ENCODE measurements at places on chromosomes 5 and 9.

GRCh38 chr5:14724633-14725032 is 60.1 kb downstream of the OTULIN start:
- no peak for DNase-seq

DNA sequence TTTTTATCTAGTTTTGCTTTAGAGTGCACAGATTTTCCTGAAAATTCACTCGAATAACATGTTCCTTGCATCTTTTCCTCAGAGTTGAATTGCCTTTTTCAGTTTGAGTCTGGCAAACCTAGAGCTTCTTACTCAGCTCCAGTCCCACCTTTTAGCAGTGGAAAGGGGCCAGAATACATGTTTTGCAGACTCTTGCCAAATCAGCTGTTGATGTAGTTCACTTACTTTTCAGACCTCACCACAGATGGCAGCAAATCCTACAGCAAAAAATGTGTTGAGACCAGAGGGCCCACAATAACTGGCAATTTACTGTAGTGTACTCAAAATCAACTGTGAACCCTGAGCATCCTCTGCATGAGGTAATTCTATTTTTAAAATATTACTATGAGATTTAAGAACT is 545.2 kb upstream of the ACO1 start:
- DNase-seq: no peak

DNA sequence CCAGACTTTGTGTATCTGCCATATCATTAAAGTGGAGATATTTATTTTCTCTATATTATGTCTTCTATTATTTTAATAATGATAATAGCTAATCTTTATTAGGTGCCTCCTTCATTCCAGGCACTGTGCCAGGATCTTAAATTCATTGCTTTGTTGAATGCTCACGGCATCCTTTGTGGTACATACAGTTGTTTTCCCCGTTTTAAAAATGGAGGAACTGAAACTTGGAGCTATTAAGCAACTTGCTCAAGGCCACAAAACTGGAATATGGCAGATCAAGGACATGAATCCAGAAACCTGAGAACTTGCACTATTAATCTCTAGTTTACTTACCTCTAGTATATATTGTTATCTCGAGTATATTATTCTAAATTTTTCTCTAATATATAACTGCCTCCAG is 41.5 kb upstream of the PPP3R2 start:
- DNase-seq: no peak

DNA sequence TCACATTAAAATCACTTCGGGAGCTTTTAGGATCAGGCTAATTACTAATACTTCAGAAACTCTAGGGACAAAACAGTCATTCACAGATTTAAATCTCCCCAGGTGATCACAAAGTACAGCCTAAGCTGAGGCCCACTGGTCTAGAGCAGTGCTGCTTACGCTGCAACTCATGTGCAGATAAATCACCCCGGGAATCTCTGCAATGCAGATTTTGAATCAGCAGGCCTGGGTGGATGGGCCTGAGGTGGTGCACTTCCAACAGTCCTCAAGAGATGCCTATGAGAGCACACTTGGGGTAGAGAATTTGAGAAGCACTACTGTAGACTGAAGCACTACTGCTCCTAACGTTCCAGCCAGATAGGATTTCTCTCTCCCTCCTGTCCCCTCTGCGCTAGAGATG is 28.4 kb downstream of the CSF1R start:
- DNase-seq: no peak

DNA sequence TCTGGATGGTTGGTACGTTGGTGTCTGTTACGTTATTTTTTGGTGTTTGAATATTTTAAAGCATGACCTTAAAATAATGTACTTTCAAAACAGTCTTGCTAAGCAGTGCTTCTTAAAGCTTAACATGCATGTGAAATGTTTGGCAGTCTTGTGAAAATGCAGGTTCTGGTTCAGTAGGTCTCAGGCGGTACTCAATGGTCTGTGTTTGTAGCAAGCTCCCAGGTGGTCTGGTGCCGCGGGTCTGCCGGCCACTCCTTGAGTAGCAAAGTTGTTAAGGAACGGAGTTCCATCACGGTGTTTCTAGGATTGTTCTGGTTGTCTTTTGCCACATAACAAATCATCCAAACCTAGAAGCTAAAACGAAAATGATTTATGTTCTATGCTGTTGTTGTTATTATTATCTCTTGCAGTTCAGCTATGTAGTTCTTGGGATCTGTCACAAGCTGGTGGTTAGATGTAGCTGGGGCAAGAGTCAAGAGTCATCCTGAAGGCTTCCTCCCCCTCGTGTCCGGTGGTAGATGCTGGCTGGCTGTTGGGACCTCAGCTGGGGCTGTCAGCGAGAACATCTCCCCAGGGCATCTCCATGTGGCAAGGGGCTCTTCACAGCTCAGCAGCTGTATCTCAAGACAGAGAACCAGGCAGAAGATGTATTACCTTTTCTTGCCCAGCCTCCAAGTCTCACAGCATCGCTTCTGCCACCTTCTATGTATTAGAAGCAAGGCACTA is 186.8 kb downstream of the PALM2AKAP2 start:
- DNase-seq: no peak

DNA sequence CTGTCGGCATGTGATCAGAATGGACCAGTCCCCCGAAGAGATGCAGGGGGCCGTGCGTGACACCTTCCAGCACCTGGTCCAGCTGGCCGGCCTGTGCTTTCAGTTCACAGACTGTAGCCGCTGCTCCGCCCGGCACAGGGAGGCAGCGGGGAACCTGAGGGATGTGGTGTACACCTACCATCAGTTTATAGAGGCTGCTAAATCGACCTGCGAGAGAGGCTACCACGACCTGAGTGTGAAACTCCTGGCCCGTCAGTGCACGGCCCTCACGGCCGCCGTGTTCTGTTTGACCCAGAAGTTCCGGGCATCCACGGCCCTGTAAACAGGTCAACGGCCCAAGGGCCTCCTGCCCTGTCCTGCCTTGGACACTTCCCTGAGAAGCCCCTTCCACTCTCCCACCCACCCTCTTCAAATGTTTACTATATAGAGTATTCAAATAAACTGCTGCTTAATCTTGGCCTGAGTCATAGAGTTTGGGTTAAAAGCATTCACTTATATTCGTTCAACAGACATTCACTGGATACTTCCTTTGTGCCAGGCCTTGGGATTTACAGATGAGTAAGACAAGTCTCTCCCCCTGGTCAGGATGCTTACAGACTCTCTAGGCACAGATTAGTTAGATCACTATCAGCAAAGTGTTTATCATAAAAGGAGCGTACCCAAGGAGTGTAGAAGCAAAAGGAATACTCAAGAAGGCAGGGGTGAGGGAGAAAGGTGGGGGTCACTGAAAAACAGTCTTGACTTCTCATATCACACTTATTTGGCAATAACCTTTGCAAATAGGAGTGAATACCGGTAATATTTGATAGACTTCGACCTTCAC is 6.9 kb upstream of the TRMT10B start:
- no peak for DNase-seq

GRCh38 chr5:55066277-55066676 is 36.2 kb upstream of the GZMA start:
- DNase-seq: no peak

DNA sequence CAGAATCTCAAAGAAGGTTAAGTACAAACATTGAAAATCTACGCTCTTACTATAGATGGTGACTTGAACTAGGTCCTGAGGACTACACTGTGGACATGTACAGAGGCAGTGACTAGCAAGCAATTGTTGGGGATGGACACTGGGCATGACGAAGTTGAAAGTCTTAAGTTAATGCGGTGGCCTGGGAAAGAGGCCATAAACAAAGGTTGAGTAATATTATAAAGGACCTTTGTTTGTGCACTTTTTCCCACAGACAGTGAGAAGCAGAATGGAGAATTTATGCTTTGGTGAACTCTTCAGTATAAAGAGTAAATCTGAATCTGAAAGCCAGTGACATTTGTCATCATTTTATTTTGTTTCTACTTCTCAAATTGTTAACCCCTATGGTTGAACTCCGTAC is 15.3 kb downstream of the ALDH1A1 start:
- DNase-seq: no peak

GRCh38 chr5:69206528-69207190 is 17.3 kb downstream of the CENPH start:
- no peak for DNase-seq

GRCh38 chr5:415928-416635 is 26.9 kb upstream of the EXOC3 start:
- no peak for DNase-seq

DNA sequence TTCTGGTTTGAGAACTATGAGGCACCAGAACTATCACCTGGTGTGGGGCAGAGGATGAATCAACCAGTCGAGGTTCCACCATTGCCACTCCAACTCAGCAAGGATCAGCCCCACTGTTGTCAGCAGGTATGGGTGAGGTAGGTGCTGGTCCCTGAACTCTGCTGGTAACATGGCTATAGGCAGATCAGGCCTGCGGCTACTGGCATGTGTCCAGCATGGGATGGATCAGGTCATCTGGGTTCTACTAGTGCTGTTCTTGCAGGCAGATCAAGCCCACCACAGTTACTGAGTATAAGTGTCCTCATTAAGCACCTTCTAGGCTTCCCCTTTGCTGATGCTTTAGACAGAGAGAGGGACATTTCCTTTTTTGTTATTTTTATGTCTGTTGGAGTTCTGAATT is 71.7 kb downstream of the GABRA6 start:
- DNase-seq: no peak

DNA sequence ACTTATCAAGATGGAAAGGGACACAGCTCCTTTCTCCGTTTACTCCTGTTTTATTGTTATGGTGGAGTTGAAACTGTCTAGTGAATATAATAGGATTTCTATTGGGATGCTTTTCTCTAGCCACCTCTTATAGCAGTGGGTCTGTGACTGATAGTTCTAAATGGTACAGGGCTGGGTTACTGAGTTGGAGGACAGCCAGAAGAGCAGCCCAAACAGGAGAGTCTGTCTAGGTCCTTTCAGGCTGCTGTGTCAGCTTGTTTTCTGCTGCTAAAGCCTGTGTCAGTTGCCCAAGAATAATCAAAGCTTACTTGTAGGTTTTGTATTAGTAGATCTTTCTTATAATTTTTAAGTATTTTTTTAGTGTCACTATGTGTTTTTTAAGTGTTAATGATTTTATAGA is 356.0 kb upstream of the SEMA6A start:
- no peak for DNase-seq

DNA sequence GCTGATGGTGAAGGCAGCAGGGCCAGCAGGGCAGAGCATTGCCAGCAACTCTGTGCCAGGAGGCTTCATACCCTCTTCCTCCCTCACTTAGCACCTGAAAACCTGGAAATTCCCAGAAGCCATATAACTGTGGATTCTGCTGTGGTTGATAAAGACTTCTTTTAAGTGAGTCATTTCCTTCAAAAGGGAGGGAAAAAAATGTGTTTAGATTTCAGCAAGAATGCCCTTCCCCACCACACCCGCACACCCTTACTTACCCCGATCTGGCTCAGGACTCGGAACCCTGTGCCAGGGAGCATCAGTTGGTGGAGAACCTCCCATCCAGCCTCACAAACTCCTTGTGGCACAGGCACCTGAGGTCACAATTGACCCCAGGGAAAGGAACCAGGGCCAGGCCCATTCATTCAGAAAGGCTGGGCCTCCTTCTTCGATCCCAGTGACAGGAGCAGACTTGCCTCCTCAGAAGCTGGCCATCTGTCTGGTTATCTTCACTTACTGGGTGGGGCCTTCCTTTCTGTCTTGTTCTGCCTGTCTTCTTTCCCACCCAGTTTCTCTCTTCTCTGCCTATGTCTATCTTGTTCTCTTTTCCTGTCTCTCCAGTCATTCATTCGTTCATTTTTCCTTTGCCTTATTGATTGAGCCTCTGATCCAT is 62.6 kb downstream of the PLAC8L1 start:
- DNase-seq: no peak

DNA sequence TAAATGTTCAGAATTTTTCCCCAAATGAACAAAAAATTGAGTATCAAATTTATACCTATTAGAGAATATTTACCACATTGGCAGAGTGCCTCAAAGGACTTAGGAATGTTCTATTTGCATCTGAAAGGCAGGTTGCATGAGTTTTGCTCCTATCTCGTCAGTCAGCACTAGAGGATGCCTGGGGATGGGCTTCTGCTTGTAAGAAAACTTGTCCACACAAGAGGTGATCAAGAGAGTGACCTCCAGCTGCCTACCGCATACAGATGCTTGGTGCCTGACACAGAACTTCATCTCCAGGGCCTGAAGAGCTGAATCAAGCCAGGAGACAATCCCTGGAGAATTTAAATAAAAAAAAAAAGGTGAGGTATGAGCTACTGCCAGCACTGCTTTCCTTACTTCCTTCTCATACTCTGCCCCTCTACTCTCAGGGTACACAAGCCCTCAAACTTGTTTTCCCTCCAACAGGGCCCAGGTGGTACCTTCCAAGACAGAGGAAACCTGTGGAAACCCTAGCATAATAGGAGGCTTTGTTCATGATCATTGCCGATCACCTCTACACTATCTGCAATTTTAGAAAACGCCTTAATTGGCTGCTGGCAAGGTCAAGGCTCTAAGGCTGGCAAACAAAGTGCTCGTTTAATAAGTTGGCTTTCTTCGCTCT is 166.6 kb downstream of the ELAVL2 start:
- no peak for DNase-seq

DNA sequence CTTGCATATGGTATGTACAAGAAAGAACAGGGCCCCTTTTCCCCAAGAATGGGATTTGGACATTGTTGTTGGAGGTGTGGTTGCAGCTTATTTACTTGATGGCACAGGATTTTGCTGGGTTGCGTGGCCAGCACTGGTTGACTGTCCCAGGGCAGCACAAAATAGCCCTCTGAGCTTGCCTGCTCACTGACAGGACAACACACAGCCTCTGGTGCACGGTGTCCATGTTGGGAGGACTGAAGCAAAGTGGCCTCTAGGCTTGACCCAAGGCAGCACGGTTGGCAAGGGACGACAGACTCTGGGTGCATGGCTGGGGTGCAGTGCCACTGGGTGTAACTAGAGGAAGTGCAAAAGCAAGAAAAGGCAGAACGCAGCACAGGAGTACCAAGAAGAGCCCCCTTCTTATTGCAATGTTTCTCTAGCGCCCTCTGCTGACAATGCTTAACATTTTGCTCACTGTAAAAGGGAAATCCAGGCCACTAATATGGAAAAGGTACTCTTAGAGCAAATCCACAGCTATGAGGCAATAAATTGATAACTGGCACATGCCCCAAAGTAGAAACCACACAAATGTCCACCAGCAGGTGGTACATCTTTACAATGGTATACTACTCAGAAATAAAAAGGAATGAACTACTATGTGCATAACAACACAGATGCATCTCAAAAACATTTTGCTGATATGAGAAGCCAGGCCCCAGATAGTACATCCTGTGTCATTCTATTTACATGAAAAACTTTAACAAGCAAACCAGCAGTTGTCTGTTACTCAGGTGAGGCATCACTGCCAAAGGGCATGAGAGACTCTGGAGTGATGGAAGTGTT is 47.4 kb upstream of the BARX1 start:
- DNase-seq: no peak

All from stimulated activated CD4-positive, alpha-beta T cell treated with anti-CD3 and anti-CD28 coated beads, Interleukin-12 subunit alpha, Interleukin-12 subunit beta, amount 100 ng/mL, for 24 hours (primary cell).